Stimulated activated CD4-positive, alpha-beta T cell treated with anti-CD3 and anti-CD28 coated beads, Interleukin-4, amount 100 ng/mL, for 48 hours (primary cell): ENCODE measurements at places on chromosomes 3 and 15.

DNA sequence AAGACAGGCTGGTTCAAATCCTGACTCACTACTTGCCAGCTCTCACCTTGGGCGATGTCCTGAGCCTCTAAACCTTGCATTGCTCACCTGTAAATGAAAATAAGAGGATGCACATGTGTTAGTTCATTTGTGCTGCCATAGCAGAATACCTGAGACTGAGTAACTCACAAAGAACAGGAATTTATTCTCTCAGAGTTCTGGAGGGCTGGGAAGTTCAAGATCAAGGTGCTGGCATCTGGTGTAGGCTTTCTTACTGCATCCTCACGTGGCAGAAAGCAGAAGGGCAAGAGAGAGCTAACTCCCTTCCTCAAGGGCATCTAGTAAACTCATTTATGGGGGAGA is 222.7 kb downstream of the MTHFS start:
- no peak for DNase-seq

DNA sequence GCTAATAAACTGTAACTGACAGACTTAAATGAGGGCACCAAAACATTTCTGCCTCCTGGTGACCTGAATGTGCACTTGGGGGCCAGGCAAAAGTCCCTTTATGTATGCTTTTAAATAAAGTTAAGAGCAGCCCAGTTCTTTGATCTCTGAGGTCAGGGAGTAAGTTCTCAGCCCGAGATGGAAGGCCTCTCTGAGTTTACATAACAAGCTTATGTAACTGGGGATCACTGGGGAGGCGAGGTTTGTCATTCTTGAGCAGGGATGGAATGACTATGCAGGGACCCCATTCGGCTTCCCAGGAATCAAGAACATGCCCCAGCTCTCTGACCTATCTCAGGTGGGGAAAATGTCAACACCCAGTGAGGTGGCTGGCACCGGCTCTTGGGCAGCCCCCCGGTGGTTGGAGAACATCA is 198.7 kb upstream of the BHLHE40 start:
- DNase-seq = no peak

GRCh38 chr3:171967137-171967783 is 72.1 kb upstream of the FNDC3B start:
- no peak for DNase-seq

- no peak for DNase-seq
These were observed 42.4 kb upstream of the RHO start for GRCh38 chr3:129485721-129486663.

GRCh38 chr3:59821274-59821673 is 771.4 kb upstream of the CFAP20DC start:
- no peak for DNase-seq

- DNase-seq = no peak
These were observed 153.2 kb downstream of the UNC13C start for GRCh38 chr15:54131410-54131809.

DNA sequence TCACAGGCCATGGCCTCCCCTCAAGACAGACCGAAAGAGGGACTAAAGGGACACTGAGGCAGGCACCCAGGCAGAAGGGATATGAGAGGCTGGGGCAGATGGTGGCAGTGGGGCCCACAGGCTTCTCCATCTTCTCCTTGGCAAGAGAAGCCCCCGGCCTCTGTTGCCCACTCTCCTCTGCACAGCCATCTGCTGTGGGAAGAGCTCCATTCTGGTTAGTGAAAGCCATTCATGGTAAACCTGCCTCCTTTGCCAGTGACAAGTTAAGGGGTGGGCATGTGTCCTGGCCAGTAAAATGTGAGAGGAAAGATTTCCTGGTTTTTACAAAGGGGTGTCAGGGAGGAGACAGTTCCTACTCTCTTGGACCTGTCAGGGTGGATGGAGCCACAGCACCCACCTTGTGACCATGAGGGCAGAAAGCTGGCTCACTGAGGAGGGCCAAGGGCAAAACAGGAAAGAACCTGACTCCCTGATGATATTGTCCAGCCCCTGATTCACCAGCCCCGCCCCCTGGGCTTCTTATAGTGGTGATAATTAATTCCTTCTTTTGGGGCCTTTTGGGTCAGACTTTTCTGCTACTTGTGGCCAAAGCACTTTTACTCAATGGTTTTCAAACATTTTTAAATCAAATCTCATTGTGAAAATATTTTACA is 130.4 kb upstream of the SMAD3 start:
- DNase-seq = no peak

- no peak for DNase-seq
These were observed 540.8 kb upstream of the IL12A start for GRCh38 chr3:159447841-159448240.

DNA sequence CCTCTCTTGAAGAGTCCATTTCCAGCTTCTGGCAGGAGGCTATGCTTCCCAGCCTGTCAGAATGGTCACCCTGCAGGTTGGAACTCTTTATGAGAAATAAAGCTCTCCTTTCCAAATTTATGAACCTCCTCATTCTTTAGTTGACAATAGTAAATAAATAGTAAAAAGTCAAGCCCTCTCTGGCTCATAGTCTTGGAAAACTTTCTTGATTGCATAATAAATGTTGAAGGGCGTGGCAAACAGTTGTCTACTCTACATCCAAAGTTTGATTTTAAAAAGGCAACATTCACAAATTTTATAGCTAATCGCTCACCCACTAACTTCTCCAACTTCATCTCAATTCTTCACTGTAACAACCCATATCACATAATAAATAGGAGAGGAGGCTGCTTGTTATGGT is 58.8 kb downstream of the MCF2L2 start:
- DNase-seq = no peak

GRCh38 chr3:161274691-161275298 is 53.7 kb downstream of the NMD3 start:
- DNase-seq = peak; percentile 14

DNA sequence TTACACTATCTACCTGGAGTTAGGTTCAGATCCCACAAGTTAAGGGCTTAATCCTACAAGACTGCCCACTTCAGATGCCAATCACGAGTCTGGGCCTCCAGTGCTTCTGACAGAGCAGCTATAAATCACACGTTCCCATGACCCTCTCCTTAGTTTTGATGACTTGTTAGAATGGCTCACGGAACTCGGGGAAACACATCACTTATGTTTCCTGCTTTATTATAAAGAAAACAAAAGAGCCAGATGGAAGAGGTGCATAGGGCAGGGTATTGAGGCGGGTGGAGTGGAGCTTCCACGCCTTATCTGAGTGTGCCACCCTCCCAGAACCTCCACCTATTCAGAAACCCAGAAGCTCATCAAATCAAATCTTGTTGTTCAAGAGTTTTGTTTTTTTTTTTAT is 170.8 kb downstream of the MOBP start:
- DNase-seq = no peak

DNA sequence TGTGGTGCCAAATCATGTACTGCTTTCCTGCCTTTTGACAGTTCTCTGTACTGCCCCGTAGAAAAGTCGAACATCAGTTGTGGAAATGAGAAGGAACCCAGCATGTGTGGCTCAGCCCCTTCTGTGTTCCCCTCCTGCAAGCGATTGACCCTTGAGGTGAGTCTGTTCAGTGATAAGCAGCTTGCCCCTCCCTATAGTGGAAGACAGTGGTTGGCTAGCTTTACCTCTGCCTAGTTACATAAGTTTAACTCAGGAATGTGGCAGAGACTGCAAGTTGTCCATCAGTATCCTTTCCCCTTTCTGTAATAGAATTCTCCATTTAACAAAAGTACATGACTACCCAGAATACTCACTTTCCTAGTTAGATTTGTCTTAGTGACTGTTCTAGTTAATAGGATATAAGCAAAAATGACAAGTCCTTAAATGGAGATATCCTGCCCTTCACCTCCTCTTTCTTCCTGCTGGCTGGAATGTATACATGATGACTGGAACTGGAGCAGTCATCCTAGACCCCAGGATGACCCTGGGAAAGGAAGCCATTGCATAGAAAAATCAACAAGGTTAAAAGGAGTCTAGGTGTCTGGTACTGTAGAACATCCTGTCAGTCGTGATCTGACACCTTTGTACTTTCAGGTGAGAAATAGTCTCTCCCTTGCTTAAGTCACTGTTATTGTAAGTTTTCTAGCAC is 10.6 kb downstream of the SETMAR start:
- DNase-seq = no peak

- peak; percentile 24 for DNase-seq
These were observed 114.0 kb downstream of the FNDC3B start for GRCh38 chr3:172153335-172153861.

DNA sequence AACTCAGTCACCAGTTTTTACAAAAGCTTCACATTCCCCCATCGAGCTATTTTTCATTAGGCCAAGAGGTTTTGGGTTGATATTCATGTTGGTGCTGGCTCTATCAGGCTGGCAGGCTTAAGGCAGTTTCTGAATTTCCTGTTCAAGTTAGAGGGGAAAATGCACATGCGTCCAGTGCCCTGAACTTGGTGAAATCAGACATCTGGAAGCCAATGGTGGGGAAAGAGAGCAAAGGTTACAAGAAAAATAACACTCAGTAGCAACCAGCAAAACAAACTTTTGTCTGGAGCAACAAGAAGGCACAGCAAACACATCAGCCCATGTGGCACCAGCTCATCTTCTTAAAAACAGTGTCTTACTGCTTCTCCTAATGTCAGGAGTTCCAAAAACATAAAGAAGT is 155.6 kb upstream of the TSC22D2 start:
- DNase-seq = no peak

DNA sequence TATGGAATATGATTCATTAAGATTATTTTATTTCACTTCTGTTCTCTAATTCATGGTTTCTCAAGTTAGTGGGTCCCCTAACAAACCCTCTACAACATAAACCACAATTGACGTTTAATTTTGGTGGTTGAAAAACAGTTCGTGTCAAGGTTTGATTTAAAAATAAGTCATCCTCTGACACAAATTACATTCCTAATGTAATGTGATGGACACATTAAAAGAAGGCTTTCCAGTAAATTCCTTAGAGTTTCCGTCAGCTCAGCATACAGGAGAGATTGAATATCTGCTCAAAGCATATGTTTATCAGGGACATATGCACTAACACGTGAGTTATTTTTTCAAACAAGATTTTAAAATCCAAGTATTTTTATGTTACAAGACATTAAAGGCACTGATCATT is 626.5 kb upstream of the ADAMTS9 start:
- no peak for DNase-seq

DNA sequence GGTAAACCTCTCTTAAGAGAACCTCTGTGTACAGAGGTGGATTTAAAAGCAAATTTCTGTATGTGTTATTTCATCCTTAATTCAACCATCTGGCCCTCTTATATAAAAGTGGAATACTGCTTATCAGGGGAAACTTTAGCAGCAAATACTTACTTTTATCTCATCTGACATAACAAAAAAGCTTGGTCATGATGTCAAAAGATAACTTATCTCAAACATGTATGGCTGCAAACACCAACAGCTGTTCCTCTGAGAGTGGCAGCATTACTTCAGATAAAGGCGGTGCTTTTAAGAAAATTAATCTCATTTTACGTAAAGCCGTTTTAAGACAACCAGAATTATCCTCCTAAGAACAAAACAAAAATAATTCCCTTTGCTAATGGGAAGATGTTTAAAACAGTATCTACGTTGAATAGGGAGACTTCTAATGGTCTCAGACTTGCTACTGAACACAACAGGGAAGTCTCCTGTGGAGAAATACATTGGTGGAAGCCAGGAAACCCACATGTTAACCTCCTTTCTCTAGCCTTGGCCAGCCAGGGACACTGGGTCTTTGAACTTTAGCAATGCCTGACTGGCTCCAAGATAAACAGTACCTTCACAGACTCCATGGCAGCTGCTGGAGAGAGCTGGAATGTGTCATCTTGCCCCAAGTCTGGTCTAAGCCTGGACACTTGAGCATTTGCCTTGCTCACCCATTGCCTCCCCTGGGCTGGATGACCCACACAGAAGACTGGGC is 18.1 kb downstream of the ARRDC4 start:
- no peak for DNase-seq

DNA sequence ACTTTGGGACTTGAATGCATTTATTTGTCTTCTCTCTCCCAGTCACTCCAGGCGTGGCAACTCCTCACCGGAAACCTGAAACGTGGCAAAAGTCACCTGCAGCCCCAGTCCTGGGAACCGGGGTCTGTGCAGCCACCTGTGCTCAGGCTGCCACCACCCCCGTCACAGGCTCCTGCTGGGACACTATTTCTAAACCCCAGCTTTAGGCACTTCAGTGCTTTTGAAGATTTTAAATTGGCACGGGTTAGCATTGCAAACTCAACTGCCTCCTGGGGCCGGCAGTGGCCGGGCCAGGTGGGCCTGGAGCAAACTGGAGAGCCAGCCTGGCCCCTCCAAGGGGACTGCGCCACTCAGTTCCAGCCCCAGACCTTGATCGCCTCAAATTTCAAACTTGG is 146.7 kb upstream of the IQSEC1 start:
- DNase-seq = no peak

GRCh38 chr3:139780593-139780992 is 102.8 kb upstream of the NMNAT3 start:
- no peak for DNase-seq

DNA sequence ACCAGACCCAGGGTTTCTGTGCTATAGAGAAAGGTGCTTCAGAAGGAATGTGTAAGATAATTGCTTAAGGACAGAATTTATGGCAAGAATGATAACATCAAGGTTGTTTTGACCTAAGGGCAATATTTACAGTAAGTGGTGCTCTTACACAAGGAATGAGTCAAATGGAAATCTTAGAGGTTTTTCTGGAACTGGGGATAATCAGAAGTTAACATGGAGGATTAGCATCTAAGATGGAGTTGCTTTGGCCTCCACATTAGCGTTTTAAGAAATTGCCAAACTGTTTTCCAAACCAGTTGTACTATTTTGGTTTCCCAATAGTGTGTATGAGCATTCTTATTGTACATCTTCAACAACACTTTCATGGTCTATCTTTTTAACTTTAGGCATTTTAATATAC is 3.1 kb downstream of the WDR93 start:
- DNase-seq = no peak

DNA sequence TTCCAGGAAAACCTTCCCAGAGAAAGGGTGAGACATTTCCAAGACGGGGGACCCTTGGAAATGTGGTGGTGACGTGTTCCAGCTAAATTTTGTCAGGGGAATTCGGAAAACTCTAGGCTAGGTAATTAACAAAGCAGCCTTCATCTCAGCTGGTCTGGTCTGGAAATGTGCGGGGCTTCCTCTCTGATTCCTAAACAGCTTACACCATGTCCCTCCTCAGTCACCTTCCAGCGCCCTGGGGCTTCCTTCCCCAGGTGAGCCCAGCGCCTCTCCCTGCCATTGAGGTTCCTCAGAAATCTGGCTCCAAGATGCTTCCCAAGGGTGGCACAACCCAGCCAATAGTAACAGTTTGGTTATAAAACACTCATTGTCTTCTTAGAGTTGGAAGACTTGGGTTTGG is 571 bp downstream of the ACAD9 start:
- no peak for DNase-seq

- no peak for DNase-seq
These were observed 222.6 kb upstream of the NR2F2 start for GRCh38 chr15:96107916-96108315.

DNA sequence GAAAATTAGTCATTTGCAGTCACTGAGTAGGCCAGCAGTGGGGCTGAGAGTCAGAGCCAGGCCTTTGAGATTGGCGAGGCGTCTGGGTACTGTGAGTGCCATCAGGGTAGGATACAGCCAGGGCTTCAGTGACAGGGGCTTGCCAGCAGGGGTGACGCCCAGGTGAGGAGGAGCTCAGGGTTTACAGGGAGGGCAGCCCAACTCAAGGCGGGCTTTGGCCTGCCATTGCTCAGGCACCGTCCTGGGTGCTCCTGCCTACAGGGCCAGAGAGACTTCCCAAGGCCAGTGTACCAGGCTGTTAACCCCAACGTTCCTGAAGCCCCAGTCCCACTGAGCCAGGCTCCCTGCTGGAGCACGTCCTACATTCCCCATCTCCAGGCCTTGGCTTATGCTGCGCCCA is 152.0 kb downstream of the FBLN2 start:
- DNase-seq = no peak
